ENCODE measurements at places on chromosomes 5 and 9. TPM values are rescaled to one million over a fixed set of nuclear protein-coding genes. Genes with fewer than 3 reads are reported as not detected.
A peak's percentile ranks its signal among the peaks of the same experiment; 100 is the strongest.

DNA sequence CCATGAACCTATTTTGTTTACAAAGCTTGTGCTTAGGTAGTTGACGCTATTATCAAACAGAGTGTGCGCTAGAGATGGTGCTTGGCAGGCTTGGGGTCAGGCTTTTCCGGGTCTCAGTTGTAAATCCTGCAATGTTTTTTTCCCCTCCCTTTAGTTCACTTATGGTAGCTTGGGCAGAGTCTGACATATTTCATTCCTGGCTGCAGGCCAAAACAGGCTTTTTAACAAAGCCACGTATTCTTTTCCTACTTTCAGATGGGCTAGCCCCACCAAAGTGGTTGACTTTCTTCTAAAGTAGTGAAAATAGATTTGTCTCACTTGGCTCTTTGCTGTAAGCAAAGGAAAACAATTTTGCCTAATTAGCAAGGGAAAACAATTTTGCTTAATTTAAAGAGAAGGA lies 58.0 kb upstream of the FBN2 start:
- no peak overlapping the region for H3K4me3 ChIP-seq
- H3K36me3 ChIP-seq, result no peaks in the 10 kb centered on the region
- no peaks in the 10 kb centered on the region for H3K4me1 ChIP-seq
- no peak overlapping the region for H3K27ac ChIP-seq

GRCh38 chr5:31186672-31187267 lies 6.7 kb upstream of the CDH6 start:
- no peaks in the 10 kb centered on the region for H3K36me3 ChIP-seq
- no peaks in the 10 kb centered on the region for H3K27me3 ChIP-seq
- no peak overlapping the region for H3K27ac ChIP-seq
- no peaks in the 10 kb centered on the region for H3K4me1 ChIP-seq
- no peak overlapping the region for H3K4me3 ChIP-seq

DNA sequence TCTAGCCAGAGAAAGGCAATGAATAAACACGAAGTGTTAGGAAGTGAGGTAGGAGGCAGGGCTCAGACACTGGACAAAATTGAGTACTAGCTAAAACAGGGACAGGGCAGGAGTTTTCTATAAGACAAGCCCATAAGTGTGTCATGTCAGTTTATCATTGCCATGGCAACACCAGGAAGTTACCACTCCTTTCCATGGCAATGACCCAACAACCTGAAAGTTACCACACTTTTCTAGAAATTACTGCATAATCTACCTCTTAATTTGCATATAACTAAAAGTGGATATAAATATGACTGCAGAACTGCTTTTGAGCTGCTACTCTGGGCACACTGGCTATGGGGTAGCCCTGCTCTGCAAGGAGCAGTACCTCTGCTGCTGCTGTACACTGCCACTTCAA lies 442.5 kb upstream of the COX7C start:
- H3K4me3 ChIP-seq, result no peak overlapping the region
- H3K27ac ChIP-seq, result no peak overlapping the region
- H3K27me3 ChIP-seq, result no peaks in the 10 kb centered on the region
- H3K4me1 ChIP-seq, result no peaks in the 10 kb centered on the region
- no peaks in the 10 kb centered on the region for H3K36me3 ChIP-seq
- DNase-seq, result no peak

- no peaks in the 10 kb centered on the region for H3K27me3 ChIP-seq
- peaks cover 18% of the 10 kb centered on the region for H3K36me3 ChIP-seq
- peaks cover 7% of the 10 kb centered on the region for H3K4me1 ChIP-seq
- no peak overlapping the region for H3K4me3 ChIP-seq
- no peak overlapping the region for H3K27ac ChIP-seq
- no peak for DNase-seq
These were observed 1.7 kb downstream of the ENDOG start for GRCh38 chr9:128819716-128820664.

DNA sequence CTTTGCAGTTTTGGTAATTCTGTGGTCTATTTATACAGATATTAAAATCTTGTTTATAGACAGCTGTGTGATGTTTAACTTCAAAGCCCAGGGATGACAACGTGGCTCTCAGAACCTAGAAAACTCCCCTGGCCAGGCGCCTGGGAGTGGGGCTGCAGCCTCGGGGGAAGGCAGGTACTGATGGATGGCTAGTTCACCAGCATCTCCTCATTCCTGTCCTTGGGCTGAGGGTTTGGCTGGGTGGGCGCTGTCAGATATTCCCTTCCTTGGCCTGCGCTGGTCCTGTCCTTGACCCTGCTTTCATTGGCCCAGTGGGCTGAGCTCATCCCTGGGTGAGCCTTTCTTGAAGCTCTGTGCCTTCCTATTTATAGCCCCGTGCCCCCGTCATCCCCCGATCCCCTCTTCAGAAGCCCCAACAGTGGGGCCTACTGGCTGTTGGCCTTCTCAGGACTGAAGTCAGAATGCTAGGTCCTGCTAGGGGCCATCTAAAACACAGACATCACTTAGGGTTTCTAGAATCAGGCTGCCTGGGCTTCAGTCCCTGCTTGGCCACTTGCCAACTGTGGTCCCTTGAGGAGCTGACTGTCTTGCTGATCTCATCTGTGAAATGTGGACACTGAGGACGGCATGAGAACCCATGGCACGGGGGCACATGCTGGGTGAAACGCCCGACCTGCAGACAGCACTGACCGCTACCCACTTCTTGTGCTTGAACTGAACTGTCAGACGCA lies 20.9 kb downstream of the SH3GLB2 start:
- no peak overlapping the region for H3K27ac ChIP-seq
- H3K4me3 ChIP-seq, result no peak overlapping the region
- H3K36me3 ChIP-seq, result peaks cover 26% of the 10 kb centered on the region
- no peaks in the 10 kb centered on the region for H3K27me3 ChIP-seq

- no peak overlapping the region for H3K4me3 ChIP-seq
- no peaks in the 10 kb centered on the region for H3K27me3 ChIP-seq
- peaks cover 1% of the 10 kb centered on the region for H3K36me3 ChIP-seq
These were observed 24.3 kb downstream of the NDFIP1 start for GRCh38 chr5:142132916-142133315.

GRCh38 chr5:174876-175465 lies 16.3 kb upstream of the LRRC14B start:
- H3K4me3 ChIP-seq, result no peak overlapping the region
- DNase-seq, result no peak
- no peak overlapping the region for H3K27ac ChIP-seq

DNA sequence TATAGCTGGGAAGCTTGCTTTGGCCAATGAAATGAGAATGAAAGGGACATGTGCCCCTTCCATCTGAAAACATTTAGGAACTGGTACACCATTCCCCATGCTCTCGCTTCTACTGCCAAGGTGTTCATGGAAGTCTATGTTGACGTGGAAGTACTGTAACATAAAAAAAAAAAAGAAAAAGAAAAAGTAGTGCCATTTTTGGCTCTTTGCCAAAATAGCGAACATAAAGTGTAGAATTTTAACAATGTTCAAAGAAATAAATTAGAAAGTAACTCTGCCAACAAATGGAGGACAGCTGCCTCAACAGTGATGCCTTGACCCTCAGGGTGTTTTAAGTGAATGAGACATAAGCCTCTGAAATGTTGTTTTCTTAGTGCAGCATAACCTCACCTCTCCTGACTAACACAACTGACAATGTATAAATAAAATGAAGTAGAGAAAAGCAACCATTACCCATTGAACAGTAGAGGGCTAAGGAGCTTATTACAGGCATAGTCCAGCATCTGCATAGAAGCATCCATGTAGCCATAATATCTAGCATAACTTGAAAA lies 536.6 kb downstream of the DTWD2 start:
- H3K27me3 ChIP-seq, result no peaks in the 10 kb centered on the region
- H3K4me3 ChIP-seq, result no peak overlapping the region
- no peaks in the 10 kb centered on the region for H3K4me1 ChIP-seq
- no peak overlapping the region for H3K27ac ChIP-seq

- no peak overlapping the region for H3K4me3 ChIP-seq
- peak; percentile 73 for DNase-seq
- H3K36me3 ChIP-seq, result no peaks in the 10 kb centered on the region
These were observed 17.3 kb upstream of the TGFBI start for GRCh38 chr5:136011414-136012001.

DNA sequence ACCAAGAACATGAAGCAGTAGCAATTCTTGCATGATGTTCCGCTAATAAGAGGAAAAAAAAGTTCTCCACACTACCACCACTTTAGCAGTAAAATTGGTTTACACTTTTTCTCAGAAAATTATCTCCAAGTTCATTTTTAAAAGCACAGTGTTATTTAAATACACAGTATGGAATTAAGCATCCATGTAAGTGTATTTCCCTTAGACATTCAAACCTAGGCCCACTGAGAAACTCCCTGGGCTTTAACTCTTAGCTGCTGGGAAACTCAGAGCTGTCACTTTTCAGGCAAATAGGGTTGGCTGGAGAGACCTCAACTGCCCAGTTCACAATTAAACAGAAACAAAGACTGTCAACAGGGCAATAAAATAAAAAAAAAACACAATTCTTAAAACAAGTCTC lies 2.7 kb downstream of the GNAQ start:
- H3K4me1 ChIP-seq, result peaks cover 4% of the 10 kb centered on the region
- no peaks in the 10 kb centered on the region for H3K36me3 ChIP-seq
- peak overlapping the region; percentile 78 for H3K4me3 ChIP-seq
- no peak for DNase-seq
- no peaks in the 10 kb centered on the region for H3K27me3 ChIP-seq
- no peak overlapping the region for H3K27ac ChIP-seq

GRCh38 chr5:34587355-34588241 lies 68.5 kb upstream of the RAI14 start:
- peaks cover 27% of the 10 kb centered on the region for H3K4me1 ChIP-seq
- peak overlapping the region; percentile 94 for H3K27ac ChIP-seq
- H3K27me3 ChIP-seq, result no peaks in the 10 kb centered on the region
- peak; percentile 67 for DNase-seq
- H3K36me3 ChIP-seq, result no peaks in the 10 kb centered on the region

- H3K27me3 ChIP-seq, result no peaks in the 10 kb centered on the region
- no peaks in the 10 kb centered on the region for H3K36me3 ChIP-seq
- no peaks in the 10 kb centered on the region for H3K4me1 ChIP-seq
- H3K4me3 ChIP-seq, result no peak overlapping the region
These were observed 254.8 kb upstream of the PPP1R2B start for GRCh38 chr5:156595132-156595787.

DNA sequence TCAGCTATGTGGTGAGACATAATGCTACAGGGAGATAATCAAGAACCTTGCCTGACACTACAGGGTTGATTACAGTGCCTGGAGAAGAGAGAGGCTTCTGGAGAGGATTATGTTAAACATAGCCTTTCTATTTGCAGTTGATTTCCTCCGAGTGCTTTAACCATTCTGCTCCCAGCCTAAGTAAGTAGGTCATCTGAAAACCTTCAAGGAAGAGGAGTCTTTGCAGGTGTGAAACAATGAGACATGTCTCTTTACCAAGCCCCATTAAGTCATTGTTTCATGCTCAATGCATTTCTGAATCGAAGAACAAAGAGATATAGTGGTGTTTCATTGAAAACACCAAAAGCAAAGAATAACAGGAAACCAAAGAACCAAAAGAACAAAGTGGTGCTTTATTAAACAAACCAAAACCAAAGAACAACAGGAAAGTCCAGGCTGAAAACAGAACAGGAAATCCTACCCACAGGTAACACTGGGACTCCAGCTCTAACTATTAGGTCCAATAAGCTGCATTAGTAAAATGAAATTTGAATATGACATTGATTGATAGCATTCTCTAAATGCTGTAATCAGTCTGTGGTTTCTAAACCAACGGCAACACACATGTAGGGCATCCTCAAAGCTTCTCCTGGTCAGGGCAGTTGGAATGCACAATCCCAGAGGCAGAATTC lies 113.3 kb upstream of the SPATA31D4 start:
- no peak for DNase-seq
- no peak overlapping the region for H3K4me3 ChIP-seq
- no peaks in the 10 kb centered on the region for H3K27me3 ChIP-seq
- H3K27ac ChIP-seq, result no peak overlapping the region
- H3K36me3 ChIP-seq, result no peaks in the 10 kb centered on the region
- peaks cover 2% of the 10 kb centered on the region for H3K4me1 ChIP-seq

DNA sequence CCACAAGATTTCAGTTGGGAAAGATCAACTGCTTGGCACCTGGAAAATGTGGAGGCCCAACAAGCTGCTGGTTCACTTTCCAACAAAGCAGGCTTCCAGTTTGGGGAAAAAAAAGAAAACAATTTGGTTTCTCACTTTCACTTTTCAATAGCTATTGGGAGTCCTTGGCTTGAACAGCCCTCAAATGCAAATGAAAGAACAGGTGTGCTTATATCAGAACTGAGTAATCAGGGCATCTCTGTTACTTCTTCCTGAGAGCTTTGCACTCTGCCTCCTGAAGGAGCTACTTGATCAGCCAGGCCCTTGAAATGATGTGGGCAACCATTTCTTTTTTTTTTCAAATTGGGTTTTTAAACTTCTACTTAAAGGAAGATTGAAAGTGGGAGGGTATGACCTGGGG lies 73.5 kb downstream of the MFAP3 start:
- H3K27ac ChIP-seq, result no peak overlapping the region
- H3K27me3 ChIP-seq, result no peaks in the 10 kb centered on the region
- H3K36me3 ChIP-seq, result no peaks in the 10 kb centered on the region

DNA sequence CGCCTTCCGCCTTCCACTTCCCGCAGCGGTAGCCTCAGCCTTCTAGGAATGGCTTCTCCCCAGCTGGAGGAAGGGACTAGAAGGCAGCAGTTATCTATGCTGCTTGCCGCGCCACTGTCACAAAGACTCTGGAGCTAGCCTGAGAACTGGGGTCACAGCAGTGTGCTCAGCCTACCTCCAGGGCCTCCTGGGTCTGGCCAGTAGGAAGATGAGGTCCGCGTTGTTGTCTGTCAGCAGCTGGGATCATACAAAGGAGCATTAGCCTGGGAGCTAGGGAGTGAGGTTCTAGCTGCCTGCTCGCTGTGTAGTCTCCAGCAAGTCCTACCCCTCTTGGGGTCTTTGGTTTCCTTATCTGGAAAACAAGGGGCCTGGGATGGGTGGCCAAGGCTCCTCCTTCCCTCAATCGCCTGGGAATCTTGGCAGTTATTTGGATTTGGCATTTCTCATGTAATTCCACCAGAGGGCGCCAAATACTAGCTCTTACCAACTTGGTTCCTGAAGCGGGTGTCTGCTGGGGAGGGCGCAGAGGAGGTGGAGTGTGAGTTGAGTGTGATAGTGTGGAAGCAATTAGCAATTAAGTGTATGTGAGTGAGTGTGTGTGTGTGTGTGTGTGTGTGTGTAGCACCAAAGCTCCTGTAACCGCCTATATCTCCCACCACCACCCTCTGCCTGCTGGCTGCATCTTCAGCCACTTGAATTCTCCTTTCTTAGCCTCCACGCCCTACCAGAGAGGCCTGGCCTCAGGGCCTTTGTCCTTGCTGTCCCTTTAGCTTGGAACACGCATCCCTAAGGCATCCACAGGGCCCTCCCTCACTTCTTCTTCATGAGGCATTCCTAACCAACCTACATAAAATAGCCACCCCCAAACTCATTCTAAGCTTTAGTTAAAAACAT lies 97.1 kb downstream of the ENTREP1 start:
- no peaks in the 10 kb centered on the region for H3K4me1 ChIP-seq
- no peak overlapping the region for H3K27ac ChIP-seq
- H3K27me3 ChIP-seq, result no peaks in the 10 kb centered on the region
- peak; percentile 40 for DNase-seq
- H3K4me3 ChIP-seq, result no peak overlapping the region
- H3K36me3 ChIP-seq, result no peaks in the 10 kb centered on the region

DNA sequence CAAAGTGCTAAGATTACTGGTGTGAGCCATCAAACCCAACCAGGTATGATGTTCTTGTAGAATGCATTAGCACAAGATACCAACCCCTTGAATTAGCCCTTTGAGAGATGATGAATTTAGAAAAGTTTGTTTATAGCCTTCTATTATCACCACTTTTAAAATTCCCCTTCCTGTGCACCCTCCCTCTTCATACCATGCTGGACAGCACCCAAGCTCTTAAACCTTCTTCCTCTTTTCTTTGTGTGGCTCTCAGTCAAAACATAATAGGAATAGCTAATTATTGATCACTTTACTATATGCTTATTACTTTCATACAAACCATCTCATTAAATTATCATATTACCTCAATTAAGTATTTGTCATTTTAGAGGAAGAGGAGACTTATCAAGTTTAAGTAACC lies 87.6 kb upstream of the TMED7 start:
- H3K27me3 ChIP-seq, result peaks cover 2% of the 10 kb centered on the region
- H3K4me3 ChIP-seq, result no peak overlapping the region
- H3K27ac ChIP-seq, result no peak overlapping the region
- no peaks in the 10 kb centered on the region for H3K4me1 ChIP-seq

Gene KLF9
- 27.6 TPM for total RNA-seq

Gene CDH18
- not detected for total RNA-seq
